Mononuclear cell (primary cell): ENCODE measurements at places on chromosomes 2 and 18. TPM values are rescaled to one million over a fixed set of nuclear protein-coding genes. Genes with fewer than 3 reads are reported as not detected.

The CCDC85A gene
- total RNA-seq, result not detected

The C2orf66 gene
- total RNA-seq, result not detected

The RFTN2 gene
- total RNA-seq, result under 0.01 TPM

The ZNF804A gene
- 0.73 TPM for total RNA-seq

The MC5R gene
- not detected for total RNA-seq

The RETREG2 gene
- total RNA-seq, result 64.0 TPM

The PLCD4 gene
- total RNA-seq, result 0.21 TPM

The GPBAR1 gene
- total RNA-seq, result 2.9 TPM
